ENCODE measurements at places on chromosomes 1 and 21.

- DNase-seq, result no peak
Measured at GRCh38 chr1:81757398-81758020, 43.2 kb upstream of the ADGRL2 start.

DNA sequence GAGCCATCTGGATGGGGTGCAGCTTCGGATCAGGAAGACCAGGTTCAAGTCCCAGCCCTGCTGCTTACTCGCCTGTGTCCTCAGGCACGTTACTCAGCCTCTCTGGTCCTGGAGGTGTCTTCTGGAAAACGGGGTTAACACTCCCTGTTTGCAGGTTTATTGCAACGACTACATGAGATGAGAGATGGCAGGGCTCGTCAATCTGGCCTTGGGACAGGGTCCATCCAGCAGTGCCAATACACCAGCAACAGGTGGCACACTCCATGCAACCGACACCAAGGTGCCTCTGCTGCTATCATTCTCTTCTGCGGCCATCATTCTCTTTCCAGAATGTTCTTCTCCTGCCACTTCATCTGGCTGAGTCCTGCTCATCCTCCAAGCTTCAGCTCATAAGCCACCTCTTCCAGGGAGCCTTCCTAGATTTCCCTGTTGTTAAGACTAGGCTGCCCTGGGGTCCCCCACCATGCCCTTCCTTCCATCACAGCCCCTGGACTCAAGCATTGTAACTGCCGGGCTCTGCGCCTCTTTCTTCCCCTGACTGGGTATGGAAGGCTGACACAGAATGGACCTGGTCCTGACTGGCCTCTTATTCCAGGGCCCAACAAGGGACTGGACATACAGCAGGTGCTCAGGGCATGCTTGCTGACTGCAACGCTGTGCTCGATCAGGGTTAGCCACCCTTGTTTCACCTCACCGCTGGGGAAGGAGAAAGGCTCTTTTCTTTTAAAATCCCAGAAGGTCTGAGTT is 87.4 kb downstream of the DMRTB1 start:
- no peak for DNase-seq

DNA sequence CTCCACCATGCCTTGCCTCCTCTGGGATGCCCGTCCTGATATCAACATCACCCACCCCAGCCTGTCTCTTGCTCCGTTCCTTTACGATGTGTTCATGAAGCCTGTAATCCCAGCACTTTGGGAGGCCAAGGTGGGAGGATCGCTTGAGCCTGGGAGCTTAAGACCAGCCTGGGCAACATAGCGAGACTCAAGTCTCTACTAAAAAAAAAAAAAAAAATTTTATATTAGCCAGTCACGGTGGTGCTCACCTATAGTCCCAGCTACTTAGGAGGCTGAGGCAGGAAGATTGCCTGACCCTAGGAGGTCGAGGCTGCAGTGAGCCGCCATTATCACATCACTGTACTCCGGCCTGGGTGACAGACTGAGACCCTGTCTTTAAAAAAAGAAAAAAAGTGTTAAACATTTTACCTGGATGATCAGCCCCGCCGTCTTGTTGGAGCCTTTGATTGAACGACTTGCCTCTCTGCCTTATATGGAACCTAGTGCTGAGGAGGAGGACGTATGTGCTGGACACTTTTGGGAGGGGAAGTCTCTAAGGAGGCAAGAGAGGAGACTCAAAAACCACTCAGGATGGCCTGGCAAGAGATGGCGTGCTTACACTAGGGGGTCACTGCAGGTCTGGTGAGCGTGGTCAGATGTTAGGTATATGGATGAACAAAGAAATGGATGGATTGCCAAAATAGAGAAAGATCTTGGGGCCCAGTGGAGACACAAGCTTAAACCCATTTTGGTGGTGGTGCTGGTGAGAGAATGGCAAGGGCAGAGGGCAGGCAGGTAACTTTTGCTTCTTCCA is 80.5 kb upstream of the IFFO2 start:
- no peak for DNase-seq

DNA sequence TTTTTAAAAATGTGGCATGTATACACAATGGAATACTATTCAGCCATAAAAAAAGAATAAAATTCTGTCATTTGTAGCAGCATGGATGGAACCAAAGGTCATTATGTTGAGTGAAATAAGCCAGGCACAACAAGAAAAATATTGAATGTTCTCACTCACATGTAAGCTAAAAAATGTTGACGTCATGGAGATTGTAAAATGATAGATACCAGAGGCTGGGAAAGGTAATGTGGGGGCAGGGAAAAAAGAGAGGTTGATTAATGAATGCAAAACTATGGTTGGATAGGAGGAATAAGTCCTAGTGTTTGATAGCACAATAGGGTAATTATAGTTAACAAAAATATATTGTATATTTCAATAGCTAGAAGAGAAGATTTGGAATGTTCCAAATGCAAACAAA is 89.1 kb upstream of the SLC35F3 start:
- DNase-seq, result no peak

- DNase-seq, result no peak
Measured at GRCh38 chr1:63950023-63950422, 176.2 kb downstream of the ROR1 start.

DNA sequence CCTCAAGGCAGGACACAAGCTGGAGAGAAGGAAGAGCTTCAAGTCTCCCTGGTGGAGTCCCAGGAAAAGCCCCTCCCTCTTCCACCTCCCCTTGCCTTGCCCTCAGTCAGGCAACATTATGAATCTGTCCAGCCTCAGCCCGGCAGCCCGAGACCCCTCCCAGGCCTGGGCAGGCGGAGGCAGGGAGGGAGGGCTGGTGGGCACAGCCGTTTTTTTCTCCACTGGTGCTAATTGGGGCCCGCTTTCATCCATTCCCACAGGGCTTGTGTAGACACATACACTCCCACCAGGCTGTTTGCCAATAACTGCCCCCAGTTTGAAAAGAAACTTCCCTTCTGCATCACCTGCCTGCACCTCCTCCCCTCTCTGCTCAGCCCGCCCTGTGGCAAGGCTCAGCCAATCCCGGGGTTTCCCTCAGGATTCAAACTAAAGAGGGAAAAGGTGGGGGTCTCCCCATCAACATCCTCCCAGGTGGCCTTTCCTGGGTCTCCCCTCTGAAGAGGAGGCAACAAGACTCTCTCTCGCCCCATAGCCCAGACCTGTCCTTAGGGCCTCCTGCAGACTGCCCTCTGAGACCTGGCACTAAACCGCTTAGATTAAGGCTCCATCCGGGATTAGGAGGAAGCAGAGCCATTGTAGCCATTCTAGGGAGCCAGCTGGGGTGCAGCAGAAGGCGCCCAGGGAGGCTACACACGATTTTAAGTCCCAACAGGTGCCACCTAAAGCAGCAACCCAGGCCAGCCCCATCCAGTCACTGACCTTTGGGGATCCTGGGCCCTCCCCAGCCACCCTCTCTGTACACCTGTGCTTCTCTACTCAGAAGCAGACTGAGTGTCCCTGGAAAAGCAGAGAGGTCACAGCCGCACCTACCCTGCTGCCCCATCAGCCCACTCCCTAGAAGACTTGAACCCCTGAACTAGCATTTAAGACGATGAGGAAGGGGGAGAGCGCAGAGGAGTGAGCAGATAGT is 3.5 kb downstream of the IGSF9 start:
- no peak for DNase-seq
